ENCODE measurements at places on chromosomes 1 and 21. TPM values are rescaled to one million over a fixed set of nuclear protein-coding genes. Genes with fewer than 3 reads are reported as not detected.

The ATG4C gene
- 13.7 TPM for polyA plus RNA-seq

The BTBD19 gene
- polyA plus RNA-seq: 7.1 TPM

The SGIP1 gene
- polyA plus RNA-seq: 7.0 TPM

The TEX38 gene
- not detected for polyA plus RNA-seq

The SPRR4 gene
- polyA plus RNA-seq: not detected

The TDRD10 gene
- polyA plus RNA-seq: 4.1 TPM

The FRRS1 gene
- 2.8 TPM for polyA plus RNA-seq

The KRTAP12-1 gene
- not detected for polyA plus RNA-seq

The CCDC28B gene
- polyA plus RNA-seq: 6.8 TPM

The GUCA2A gene
- polyA plus RNA-seq: not detected

The MIGA1 gene
- 6.5 TPM for polyA plus RNA-seq

The PROK1 gene
- 428 TPM for polyA plus RNA-seq

The C1orf226 gene
- 1.5 TPM for polyA plus RNA-seq

The GSTM1 gene
- polyA plus RNA-seq: 169 TPM

Measured in ovary (tissue), 10 donors.